Activated naive CD4-positive, alpha-beta T cell (primary cell): ENCODE measurements at places on chromosomes 12 and 14.
A peak's percentile ranks its signal among the peaks of the same experiment; 100 is the strongest.

- no peak for DNase-seq
These were observed 154.2 kb downstream of the APAF1 start for GRCh38 chr12:98799146-98799810.

DNA sequence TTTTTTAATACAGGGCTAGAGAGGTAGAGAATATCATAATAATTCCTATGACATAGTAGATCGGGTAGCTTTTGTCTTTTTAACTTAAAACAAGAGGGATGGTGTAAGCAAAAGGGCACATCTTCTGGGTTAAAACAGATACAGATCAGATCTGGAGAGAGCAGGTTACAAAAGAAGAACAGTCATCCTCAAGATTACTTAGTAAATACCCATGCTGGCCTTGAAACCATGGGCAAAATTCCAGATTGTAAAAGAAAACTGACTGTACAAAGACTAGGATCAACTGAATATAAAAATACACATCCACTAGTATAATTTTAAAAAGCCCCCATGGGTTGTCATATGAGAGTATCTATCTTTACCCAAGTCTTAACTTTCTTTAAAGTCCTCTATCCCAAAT, 76.7 kb downstream of the MED13L start:
- no peak for DNase-seq

DNA sequence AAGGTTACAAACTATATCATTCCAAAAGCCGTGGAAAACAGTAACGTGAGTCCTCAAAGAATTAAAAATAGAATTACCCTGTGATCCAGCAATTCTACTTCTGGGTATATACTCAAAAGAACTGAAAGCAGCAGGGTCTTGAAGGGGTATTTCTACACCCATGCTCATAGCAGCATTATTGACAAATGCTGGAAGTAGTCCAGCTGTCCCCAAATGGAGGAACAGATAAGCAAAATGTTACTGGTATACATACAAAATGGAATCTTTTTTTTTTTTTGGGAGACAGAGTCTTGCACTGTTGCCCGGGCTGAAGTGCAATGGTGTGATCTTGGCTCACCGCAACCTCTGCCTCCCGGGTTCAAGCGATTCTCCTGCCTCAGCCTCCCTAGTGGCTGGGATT, 32.9 kb downstream of the ADIPOR2 start:
- DNase-seq: no peak

GRCh38 chr12:5535541-5535940, 103.6 kb downstream of the NTF3 start:
- no peak for DNase-seq

DNA sequence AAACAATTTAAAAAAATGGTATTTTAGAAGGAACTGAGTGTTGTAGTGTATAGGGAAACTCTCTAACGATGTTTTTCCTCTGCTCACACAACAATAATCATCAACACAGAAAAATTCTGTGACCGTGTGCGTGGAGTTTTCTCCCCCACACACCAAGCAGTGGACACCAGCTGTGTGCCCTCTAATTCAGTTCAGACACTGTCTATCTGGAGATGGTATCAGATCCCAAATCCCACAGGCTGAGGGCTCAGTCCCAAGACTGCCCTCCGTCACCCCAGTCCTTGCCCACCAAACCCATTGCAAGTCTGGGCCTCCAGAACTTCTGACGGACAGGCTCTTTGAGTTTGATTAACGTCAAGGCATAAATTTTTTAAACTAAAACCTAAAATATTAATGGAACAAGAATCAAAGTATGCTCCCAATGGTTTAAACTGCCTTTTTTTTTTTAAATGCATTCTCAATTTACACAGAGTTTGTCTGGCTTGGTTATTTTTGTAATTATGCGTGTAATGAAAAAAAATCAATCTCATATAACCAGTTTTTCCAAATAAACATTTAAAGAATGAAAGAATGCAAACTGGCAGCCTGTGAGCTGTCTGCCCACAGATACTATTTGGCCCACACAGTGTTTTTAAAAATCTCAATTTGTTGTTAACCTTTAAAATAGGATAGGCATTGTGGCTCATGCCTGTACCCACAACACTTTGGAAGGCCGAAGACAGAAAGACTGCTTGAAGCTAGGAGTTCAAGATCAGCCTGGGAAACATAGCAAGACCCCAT, 19.2 kb downstream of the BLTP3B start:
- DNase-seq: no peak

DNA sequence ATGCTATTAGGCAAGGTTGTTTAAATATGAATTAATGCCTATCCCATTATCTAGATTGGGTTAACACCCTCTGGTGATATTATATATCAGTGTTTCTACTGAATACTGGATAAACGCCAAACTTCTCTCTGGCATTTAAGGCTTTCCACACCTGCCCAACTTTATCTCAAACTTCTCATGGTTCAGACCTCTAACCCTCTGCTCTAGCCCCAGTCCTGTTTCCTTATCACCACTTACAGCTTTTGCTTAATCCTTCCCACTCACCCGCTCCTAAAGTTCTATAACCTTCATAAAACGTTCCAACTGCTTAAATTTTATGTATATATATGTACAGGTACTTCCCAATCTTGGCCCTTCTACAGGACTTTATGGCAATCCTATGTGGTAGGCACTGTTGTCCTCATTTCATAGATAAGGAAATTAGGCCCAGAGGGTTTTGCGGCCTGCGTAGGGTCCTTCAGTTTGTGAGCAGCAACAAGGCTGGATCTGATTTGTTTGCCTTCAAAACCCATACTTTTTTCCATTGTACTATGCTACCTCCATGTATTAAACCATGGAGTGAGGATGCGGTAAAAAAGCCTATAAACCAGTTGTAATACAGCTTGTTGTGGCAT, 1.2 kb downstream of the LPCAT3 start:
- DNase-seq: no peak

- DNase-seq: no peak
These were observed 6.5 kb downstream of the CLEC12B start for GRCh38 chr12:10016881-10017280.

GRCh38 chr12:71186571-71187288, 28.9 kb upstream of the TSPAN8 start:
- DNase-seq: no peak

GRCh38 chr12:9123781-9124382, 8.2 kb upstream of the A2M start:
- DNase-seq: no peak

- no peak for DNase-seq
These were observed 9.8 kb upstream of the MCRS1 start for GRCh38 chr12:49577589-49578315.

- no peak for DNase-seq
These were observed 293.6 kb upstream of the FLRT2 start for GRCh38 chr14:85236296-85236695.

GRCh38 chr12:50765095-50765911, 1.4 kb downstream of the ATF1 start:
- DNase-seq: peak; percentile 41

DNA sequence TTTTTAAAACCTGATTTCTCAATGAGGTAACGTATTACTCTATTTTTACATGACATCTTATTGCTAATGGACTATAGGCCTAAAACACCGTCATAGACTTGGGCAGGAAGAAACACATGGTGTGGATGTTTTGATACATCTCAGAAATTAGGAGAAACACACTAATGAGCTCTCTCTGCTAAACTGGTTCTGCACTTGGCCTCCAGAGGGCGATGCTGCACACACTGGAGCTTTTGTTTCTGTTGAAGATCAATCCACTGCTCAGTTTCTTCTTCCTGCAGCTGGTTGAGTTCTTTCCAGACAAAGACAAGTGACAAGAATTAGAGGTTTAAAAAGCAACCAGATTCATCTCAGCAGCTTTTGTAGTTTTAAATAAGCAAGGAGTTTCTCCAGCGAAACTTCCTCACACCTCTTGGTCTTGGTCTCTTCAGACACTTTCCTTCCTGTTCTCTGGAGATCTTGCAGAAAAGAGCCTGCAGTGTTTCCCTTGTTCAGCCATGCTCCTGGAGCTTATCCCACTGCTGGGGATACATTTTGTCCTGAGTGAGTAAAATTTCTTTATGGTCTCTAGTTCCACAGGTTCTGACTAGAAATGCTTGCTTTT, 178.5 kb upstream of the OR4E1 start:
- peak; percentile 66 for DNase-seq

- DNase-seq: no peak
These were observed 127.7 kb upstream of the SOX5 start for GRCh38 chr12:24077161-24077560.

GRCh38 chr14:94562941-94563883, 2.0 kb downstream of the SERPINA4 start:
- DNase-seq: no peak
